Esophagus mucosa (tissue), 1 donor: ENCODE measurements at places on chromosomes 5 and 9. TPM values are rescaled to one million over a fixed set of nuclear protein-coding genes. Genes with fewer than 3 reads are reported as not detected.

DNA sequence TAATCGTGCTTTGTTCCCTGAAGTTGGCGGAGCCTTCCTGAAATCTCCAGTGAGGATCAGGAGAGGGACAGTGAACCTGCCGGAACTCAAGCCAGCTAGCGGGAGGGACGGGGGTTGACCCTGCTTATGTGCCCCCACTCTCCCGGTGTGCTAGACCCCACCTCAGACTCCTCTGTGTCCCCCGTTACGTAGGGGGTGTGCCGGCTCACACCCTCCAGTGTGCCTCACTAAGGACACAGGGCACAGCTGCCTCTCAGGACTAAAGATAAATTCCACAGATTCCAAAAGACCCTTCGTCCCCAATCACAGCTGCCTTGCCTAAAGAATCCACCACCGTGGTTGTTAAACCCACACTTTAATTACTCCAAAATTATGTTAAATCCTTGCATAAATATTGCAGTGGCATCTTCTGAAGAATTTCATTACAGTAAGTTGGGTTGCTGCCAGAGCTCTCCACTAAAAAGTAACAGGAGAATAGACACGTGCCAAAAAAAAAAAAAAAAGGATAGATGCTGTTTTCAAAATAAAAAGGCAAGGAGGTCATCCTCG, 73.7 kb downstream of the GTF3C4 start:
- ATAC-seq = no peak

DNA sequence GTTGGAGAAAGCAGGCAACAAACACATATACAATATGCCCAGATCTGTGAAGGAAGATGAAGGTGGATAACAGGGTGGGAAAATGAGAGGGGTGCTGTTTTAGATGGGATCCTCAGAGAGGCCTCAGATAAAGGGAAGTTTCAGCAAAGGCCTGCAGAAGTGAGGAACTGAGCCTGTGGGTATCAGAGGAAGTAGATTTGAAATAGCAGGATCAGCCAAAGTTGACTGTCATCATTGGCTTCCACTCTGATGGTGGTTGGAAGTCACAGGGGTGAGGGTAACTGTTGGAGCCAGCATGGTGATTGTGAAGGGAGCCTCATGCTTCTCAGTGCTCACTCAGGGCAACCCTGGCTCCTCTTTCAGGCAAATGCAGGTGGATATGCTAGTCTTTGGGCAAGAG, 607.2 kb upstream of the CLINT1 start:
- no peak for ATAC-seq

- no peak for ATAC-seq
Measured at GRCh38 chr9:133729617-133730281, 8.4 kb downstream of the SARDH start.

DNA sequence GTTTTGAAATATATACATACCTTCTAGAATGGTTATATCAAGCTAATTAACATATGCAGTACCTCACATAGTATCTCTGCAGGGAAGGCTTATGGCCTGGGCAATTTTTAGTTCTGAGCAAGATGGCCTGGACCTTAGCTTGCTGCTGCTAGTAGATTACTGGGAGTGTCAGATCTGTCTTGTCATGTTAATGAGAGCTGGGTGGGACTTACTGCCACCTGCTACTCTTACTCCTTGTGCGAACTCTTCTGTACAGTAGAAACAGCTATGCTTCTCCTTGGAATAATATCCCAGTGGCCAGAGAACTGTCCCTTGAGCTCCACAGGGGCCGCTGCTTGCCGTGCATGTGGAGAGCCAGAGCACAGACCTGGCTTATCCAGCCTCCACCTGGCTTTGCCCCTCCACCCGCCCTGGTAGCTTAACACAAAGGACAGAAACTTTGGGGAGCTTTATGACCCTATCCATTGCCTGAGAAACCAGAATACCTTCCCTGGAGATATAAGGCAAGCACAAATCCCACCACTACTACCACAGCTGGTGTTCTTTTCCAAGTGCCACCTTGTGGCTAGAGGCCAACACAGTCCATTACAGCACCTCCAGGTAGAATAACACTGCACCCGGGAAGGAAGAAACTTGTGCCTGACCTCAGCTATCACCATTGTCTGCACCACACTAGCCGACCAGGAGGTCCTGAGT, 74.4 kb upstream of the RUSC2 start:
- peak; percentile 43 for ATAC-seq

- no peak for ATAC-seq
Measured at GRCh38 chr5:1821862-1822261, 20.7 kb downstream of the NDUFS6 start.

Gene IER5L
- 8.1 TPM for total RNA-seq
